ENCODE measurements at places on chromosomes 3 and 15. TPM values are rescaled to one million over a fixed set of nuclear protein-coding genes. Genes with fewer than 3 reads are reported as not detected.

GRCh38 chr3:63950698-63951097 lies 38.5 kb upstream of the SCAANT1 start:
- no peaks in the 10 kb centered on the region for H3K4me1 ChIP-seq
- H3K4me3 ChIP-seq = no peak overlapping the region
- no peaks in the 10 kb centered on the region for H3K36me3 ChIP-seq
- no peak for DNase-seq

GRCh38 chr15:89179966-89180875 lies 41.2 kb downstream of the RLBP1 start:
- DNase-seq = no peak
- no peaks in the 10 kb centered on the region for H3K4me1 ChIP-seq
- H3K36me3 ChIP-seq = no peaks in the 10 kb centered on the region
- H3K27ac ChIP-seq = no peak overlapping the region
- no peaks in the 10 kb centered on the region for H3K27me3 ChIP-seq

GRCh38 chr3:149536429-149536828 lies 61.9 kb downstream of the TM4SF4 start:
- DNase-seq = no peak
- H3K4me1 ChIP-seq = no peaks in the 10 kb centered on the region
- H3K27me3 ChIP-seq = no peaks in the 10 kb centered on the region
- H3K36me3 ChIP-seq = peaks cover 7% of the 10 kb centered on the region

DNA sequence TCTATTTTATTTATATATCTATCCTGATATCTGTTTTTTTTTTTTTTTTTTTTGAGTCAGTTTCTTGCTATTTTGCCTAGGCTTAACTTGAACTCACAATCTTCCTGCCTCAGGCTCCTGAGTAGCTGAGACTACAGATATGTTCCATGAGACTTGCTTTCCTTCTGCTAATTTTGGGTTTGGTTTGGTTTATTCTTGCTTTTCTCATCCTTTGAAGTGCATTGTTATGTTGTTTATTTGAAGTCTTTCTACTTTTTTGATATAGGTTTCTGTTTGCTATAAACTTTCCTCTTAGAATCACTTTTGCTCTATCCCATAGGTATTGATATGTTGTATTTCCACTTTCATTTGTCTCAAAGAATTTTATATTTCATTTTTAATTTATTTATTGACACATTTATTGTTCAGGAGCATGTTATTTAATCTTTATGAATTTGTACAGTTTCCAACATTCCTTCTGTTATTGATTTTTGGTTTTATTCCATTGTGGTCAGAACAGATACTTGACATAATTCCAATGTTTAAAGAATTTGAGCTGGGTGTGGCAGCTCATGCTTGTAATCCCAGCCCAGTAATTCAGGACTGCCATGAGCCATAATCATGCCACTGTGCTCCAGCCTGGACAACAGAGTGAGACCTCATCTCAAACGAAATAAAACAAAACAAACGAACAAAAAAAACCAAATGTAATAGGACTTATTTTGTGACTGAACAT lies 62.3 kb upstream of the PLSCR4 start:
- no peak for DNase-seq
- no peak overlapping the region for H3K4me3 ChIP-seq
- H3K27ac ChIP-seq = no peak overlapping the region
- H3K36me3 ChIP-seq = no peaks in the 10 kb centered on the region
- H3K27me3 ChIP-seq = no peaks in the 10 kb centered on the region

DNA sequence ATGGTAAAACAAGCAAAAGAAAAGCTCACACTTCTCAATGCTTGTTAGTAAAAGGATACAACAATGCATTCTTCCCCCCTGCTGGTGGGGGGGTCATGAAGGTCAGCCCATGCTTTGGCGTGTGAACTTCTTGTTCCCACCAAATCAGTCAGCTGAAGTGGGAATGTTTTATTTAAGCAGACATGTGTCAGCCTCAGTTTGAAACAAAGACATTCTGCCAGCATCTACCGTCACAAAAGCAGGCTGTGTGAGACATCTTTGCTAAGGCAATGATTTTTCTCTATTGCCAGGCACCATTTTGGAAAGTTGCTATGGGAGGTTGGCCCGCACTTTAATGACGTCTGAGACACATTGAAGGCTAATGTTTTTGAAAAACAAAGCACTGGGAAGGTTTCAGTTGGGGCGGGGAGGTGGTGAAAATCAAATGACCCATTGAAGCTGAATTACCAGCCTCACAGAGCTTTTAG lies 206.6 kb downstream of the TLE3 start:
- no peak for DNase-seq
- no peaks in the 10 kb centered on the region for H3K36me3 ChIP-seq
- no peak overlapping the region for H3K4me3 ChIP-seq

Gene UBP1
- total RNA-seq = 47.9 TPM

DNA sequence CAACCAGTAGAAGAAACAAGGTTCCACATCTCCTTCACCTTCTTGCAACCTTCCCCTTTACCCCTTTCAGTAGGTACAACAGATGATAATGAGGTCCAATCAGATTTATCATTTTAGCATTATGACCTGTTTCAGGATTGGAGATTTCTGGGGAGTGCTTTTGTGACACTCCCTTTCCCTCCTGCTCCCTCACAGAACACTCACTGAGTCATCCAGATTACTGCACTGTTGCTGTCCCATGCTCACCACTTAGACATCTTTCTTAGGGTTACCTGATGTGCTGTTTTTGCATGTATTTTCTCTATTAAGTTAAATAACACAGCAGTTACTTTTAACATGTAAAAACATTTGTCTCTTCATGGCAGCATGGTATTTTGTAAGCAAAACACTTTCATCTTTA lies 118.5 kb downstream of the MFSD1 start:
- no peaks in the 10 kb centered on the region for H3K27me3 ChIP-seq
- no peak overlapping the region for H3K4me3 ChIP-seq
- no peaks in the 10 kb centered on the region for H3K36me3 ChIP-seq

GRCh38 chr3:181756645-181757297 lies 45.0 kb downstream of the SOX2 start:
- peaks cover 40% of the 10 kb centered on the region for H3K4me1 ChIP-seq
- no peak overlapping the region for H3K27ac ChIP-seq
- no peaks in the 10 kb centered on the region for H3K36me3 ChIP-seq
- H3K4me3 ChIP-seq = no peak overlapping the region
- H3K27me3 ChIP-seq = no peaks in the 10 kb centered on the region

Gene SLC6A20
- total RNA-seq = not detected

GRCh38 chr3:14488286-14489041 lies 51.7 kb downstream of the GRIP2 start:
- H3K27ac ChIP-seq = no peak overlapping the region
- peaks cover 17% of the 10 kb centered on the region for H3K4me1 ChIP-seq
- no peak overlapping the region for H3K4me3 ChIP-seq
- H3K36me3 ChIP-seq = peaks cover 14% of the 10 kb centered on the region
- H3K27me3 ChIP-seq = no peaks in the 10 kb centered on the region
- DNase-seq = no peak
